ENCODE measurements at places on chromosomes 5 and 9.

GRCh38 chr9:136378170-136379002 lies 4.9 kb upstream of the CARD9 start:
- no peak for DNase-seq

DNA sequence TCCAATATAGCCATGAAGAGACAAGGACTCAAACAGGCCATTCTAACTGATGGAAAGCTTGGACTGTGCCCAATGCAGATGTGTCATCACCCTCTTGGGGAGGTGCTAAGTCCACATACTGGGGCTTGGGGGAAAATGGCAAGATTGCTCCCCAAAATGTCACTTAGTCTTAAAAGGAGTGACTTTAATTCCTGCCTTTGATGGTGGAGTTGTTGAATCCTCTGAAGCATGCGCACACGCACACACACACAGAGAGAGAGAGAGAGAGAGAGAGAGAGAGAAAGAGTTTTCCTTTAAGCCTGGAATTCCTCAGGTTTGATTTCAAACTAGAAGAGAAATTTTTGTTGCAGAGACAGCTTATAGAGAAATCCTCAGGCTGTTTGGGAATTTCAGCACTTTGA lies 161.9 kb upstream of the GAS1 start:
- no peak for DNase-seq

DNA sequence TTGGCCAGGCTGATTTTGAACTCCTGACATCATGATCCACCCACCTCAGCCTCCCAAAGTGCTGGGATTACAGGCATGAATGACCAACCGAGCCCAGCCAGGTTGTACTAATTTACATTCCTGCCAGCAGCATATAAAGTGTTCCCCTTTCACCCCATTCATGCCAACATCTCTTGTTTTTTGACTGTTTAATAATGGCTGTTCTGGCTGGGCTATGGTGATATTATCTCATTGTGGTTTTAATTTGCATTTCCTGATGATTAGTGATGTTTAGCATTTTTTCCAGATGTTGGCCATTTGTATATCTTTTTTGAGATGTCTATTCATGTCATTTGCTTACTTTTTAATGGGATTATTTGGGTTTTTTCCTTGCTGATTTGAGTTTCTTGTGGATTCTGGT lies 87.3 kb downstream of the INVS start:
- DNase-seq: no peak

DNA sequence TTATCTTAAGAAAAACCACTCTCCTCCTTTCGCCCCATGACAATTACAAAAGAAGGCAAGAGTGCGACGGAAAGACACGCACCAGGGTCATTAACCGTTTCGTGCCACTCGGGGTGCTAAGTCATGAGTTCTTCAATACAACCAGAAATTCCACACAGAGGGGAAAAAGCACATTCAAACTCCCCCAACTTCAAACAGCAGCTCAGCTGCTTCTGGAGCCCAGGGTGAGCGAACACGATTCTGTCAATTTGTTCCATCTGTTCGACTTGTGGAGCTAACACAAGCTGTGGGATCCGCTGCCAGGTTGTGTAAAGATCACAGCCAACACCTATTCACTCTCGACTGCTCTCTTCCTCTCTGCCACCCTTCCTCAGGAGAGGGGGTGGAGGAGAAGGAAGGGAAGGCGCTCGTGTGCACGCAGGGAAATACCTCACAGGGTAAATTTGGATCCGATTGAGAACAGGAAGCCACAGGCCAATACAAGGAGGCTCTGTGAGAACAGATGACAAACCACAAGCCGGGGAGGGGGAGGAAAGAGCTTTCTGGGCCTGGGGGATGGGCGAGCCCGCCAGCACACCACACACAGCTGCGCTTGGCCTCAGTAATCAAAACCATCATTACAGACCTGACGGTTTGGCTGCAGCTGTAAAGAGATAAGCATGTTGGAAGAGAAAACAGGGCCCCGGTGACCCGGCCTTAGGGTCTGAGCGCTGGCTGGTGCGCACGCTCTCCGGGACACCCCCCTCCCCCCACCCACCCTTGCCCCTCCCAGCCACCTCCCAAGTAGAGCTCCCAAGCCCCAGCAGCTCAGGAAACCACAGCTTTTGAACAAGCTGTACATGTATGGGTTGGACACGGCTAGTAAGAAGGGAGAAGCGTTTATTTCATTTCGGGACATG lies 54.3 kb downstream of the PTCH1 start:
- DNase-seq: peak; percentile 26

DNA sequence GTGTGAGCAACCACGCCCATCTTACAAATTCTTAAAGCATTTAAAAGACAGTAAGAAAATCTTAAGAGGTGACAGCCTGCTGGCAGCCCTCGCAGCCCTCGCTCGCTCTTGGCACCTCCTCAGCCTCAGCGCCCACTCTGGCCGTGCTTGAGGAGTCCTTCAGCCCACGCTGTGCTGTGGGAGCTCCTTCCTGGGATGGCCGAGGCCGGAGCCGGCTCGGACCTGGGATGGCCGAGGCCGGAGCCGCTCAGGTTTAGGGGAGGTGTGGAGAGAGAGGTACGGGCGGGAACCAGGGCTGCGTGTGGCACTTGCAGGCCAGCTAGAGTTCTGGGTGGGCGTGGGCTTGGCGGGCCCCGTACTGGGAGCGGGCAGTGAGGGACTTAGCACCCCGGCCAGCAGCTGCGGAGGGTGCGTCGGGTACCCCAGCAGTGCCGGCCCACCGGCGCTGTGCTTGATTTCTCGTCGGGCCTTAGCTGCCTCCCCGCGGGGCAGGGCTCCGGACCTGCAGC lies 9.3 kb upstream of the ECM2 start:
- DNase-seq: no peak

- no peak for DNase-seq
These were observed 68.9 kb downstream of the PHF2 start for GRCh38 chr9:93645149-93645889.

DNA sequence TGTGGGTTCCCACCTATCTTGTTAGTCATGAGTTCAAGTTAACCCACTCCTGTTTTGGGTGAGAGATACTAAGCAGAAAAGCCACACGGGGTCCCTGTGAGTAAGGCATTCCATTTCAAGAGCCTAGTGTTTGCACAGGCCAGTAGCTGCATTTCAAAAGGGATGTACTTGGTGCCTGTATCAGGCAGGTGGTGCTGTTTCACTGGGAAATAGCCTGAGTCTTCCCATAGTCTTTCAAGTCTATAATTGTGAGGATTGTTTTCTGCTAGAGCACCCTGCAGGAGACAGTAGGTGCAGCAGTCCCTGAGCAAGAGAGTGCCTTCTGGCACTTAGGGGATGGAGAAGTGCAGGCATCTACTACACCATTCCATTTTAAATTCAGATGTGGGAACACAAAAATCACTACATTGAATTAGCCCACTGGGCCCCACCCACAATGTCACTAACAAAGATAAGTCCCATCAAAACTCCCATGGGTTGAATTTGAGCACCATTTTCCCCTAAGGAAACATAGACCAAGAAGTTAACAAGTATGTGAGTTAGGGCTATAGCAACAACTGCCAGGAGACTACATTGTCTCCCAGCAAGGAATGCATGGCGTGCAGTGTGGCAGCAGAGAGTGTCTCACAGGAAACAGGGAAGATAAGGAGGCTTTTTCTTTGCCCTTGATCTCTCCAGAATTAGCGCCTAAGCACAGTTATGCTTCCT lies 263.2 kb downstream of the COX7C start:
- peak; percentile 50 for DNase-seq

DNA sequence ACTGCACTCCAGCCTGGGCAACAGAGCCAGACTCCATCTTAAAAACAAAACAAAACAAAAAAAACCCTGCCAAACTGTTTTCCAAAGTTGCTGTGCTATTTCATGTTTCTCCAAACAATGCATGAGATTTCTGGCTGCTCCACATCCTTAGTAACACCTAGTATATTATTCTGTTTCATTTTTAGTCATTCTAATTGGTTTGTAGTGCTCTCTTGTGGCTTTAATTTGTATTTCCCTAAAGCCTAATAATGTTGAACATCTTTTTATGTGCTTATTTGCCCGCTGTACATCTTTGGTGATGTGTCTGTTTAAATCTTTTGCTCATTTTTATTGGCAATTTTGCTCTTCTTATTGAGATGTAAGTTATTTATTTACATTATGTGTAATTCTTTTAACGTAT lies 18.4 kb upstream of the TTC1 start:
- DNase-seq: peak; percentile 25

GRCh38 chr5:174384509-174384947 lies 339.0 kb downstream of the NSG2 start:
- DNase-seq: no peak

DNA sequence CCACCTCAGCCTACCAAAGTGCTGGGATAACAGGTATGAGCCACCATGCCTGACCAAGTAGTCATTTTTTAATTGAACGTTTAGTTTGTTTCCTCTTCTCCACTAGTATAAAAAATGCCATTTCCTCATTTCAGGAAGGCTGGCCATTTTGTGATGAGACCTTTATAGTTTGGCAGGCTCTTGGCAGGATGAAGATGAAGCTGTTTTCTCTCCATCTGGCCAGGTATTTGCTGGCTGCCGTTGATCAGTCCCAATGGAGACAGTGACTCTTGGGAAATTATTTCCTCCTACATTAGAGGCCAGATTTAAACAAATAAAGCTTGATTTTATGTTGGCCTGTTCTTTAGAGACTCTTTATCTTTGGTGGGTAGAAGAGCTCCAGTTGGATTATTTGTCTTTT lies 199.0 kb downstream of the ARHGAP26 start:
- DNase-seq: no peak

DNA sequence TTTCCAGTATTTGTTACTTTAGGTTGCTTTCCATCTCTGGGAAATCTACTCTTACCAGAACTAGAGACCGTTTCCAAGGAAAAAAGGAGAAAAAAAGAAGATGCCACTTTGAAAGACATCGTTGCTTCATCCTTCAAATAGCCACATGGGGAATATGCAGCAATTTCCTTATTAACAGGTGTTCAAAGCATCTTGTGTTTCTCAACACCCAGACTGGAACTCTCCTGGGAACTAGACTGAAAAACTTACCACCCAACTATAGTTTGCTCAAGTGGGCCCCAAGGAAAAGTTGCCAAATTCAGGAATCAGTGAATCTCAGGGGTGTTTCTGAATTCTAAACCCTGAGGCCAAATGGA lies 80.0 kb upstream of the JAK2 start:
- no peak for DNase-seq

DNA sequence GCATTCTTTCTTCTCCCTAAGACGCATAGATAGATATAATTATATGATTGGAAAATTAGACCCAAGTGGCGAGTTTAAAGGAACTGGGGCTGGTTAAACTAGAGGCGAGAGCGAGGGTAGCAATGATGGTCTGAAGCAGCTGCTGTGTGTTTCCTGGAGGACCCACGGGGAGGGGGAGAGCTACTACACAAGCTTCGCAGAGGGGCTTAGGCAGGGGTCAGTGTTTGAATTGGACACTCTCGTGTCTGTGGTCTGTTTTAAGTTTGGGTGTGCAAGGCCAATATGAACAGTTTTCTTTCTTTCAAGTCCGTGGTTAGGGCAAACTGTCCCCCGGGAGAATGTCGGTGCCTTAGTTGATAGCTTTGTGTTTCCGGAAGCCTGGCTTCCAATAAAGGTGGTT lies 43.1 kb downstream of the PDZD2 start:
- DNase-seq: no peak

- no peak for DNase-seq
These were observed 14.1 kb upstream of the ELL2 start for GRCh38 chr5:95975703-95976102.

DNA sequence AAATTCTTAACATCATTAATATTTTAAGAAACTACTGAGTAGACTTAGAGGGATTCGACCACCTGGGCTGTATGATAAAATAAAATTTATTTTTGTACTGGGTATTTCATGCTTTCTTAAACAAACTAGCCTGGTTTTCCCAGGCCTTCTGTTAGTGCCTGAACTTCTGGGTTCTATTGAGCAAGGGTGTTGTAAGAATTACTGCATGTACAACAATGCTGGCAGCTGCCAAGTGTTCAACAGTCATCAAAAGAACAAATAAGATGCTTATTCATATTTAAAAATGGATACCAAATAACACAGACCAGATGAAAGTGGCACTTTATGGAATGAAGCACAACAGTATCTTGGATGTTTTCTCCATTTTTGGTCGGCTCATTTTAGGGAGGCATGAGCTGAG lies 123.2 kb upstream of the FBXL7 start:
- no peak for DNase-seq

DNA sequence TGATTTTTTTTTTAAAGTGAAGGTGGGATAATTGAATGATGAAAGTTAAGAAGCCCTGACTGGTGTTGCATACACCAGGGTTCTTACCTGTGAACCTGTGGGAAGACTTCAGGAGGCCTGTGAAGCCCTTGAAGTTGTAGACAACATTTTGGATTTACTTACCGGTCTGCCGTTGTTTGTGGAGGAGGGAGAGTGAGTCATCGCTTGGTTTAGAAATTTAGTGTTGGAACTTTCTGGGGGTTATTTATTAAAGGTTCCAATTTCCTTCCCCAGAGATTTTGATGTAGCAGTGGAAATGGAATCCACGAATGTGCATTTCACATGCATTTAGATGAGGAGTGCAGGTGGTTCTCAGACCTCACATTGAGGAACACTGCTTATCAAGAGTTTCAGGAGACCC lies 49.6 kb downstream of the ARHGAP26 start:
- no peak for DNase-seq

DNA sequence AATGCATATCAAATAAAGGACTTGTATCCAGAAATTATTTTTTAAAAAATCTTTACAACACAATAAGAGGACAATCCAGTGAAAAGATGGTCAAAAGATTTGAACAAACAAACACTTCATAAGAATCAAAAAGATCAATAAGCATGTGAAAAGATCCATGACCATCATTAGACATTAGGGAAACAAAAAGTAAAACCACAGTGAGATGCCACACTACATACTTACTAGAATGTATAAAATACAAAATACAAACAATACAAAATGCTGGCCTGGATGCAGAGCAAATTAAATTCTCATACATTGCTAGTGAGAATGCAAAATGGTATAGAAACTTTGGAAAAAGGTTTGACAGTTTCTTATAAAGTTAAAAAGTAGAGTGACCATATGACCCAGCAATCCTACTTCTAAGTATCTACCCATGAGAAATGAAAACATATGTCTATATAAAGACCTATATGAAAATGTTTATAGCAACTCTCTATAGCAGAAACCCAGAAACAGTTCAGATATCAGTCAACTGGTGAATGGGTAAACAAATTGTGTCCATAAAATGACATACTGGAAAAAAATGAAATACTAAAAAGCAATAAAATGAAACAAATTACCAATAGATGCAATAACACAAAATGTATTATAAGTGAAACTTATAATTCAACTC lies 426.1 kb downstream of the RAB3C start:
- no peak for DNase-seq

DNA sequence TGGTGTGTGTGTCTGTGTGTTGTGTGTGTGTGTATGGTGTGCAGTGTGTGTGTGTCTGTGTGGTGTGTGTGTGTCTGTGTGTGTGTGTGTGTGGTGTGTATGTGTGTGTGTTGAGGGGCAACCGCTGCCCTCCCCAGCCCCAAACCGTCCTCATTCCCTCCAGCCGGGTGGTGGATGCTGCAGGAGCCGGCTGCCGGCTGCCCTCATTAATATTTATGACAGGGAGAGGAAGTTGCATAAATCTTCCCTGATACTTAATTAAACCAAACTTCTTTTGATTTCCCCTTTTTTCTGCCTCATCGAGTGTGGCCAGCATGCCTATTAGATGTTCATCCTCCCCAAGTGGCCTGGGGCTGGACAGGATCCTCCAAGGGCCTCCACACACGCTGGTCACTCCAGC lies 121.4 kb upstream of the MVB12B start:
- DNase-seq: no peak

All from RCC 7860 (cell line).